ENCODE measurements at places on chromosomes 5 and 9.

DNA sequence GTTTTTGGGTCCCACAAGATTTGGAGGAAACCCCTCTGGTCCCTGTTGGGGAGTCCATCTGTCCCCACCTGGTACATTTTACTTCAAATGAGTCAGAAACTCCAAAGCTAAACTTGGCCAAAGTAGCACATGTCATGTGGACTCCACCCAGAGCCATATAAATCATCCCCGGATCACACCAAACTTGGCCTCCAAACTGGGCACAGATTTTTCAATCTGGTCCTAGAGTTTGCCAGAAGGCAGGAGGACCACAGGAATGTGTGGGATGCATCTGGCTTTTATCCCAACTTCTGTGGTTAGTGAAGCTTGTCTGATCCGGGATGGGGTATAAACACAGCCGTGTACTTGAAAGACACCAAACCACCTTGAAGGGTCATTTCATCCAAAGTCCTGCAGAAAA lies 66.3 kb downstream of the MAT2B start:
- DNase-seq: no peak

- DNase-seq: no peak
These were observed 63.2 kb downstream of the PAM start for GRCh38 chr5:102818345-102818744.

- DNase-seq: no peak
These were observed 30.1 kb downstream of the STXBP1 start for GRCh38 chr9:127642082-127642740.

DNA sequence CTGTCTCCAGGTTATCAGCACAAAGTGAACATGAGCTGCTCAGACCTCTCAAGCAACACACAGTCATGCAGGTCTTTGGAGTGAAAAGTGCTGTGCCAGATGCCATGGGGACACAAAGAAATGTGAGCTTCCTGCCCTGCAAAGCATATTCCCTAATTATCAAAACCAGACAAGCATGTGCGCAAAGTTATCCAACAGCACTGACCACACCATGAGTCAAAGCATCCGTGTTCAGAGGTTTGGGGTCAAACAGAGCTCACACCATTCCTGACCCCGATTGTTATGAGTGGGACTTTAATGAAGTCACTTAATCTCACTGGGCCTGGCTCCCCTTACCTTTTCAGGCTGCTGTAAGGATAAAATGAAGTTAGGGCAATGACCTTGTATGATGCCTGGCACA lies 138.5 kb downstream of the SLIT3 start:
- DNase-seq: no peak

GRCh38 chr9:98823666-98824334 lies 16.3 kb downstream of the GALNT12 start:
- DNase-seq: no peak

- no peak for DNase-seq
These were observed 84.9 kb downstream of the NREP start for GRCh38 chr5:111672099-111672498.

DNA sequence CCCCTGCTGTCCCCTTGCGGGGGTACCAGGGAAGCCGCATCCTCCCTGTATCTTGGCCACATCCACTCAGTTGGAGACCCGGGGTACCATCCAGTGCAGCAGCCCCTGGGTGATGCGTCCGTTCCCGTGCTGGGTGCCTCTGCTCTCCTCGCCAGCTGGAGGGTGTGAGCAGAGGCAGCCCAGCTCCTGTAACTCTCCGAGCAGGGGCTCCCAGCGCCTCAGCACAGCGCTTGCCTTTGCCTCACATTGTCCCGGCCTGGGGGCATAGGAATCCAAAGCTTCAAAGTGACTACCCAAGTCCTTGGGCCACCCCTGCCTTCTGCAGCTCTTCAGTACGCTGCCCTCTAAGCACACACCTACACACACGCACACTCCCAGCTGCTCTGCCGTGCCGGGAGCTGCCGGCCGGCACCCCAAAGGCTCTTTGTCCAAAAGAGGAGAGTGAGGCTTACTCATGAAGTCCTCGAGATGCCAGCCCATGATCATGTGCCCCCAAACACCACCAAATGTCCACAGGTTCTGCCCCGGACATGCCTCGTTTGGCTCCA lies 733 bp downstream of the ANGPTL2 start:
- DNase-seq: no peak

GRCh38 chr9:107942856-107943255 lies 453.3 kb upstream of the KLF4 start:
- DNase-seq: no peak

- no peak for DNase-seq
These were observed 8.9 kb downstream of the FLT4 start for GRCh38 chr5:180640611-180640860.

DNA sequence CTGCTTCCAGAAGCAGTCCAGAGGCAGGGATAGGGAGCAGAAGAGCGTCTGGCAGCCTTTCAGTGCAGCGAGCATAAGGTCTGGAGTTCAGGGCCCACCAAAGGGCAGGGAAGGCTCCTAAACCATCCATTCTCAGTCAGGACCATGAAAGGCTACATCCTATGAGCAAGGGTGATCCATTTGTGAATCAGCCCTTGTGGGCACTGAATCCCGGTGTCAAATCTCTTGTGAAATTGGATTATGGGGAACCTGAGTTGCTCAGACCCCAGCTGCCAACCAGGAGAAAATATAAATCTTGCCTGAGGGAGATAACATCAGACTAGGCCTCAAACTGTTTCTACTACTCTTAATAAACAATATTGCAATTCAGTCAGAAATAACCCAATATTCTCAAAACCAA lies 204.4 kb downstream of the SYK start:
- DNase-seq: no peak

- no peak for DNase-seq
These were observed 51.1 kb upstream of the LHFPL2 start for GRCh38 chr5:78699552-78700153.

DNA sequence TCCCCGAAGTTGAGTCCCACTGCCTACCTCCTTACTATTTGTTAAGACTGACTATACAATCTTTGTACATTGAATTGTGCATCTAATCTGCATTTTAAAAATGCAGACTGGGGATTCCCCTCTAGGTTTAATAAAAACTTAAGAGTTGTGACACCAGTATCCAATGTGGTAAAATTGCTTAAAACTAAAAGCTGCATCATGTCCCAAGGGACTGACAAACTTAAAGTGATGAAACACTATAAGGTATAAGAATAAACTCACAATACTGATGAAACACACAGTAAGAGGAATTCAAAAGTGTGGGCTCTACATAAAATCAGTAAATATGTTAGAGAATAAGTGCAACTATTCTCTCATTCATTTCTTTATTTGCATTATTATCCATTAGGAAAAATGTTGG lies 1905.1 kb downstream of the MAT2B start:
- no peak for DNase-seq

DNA sequence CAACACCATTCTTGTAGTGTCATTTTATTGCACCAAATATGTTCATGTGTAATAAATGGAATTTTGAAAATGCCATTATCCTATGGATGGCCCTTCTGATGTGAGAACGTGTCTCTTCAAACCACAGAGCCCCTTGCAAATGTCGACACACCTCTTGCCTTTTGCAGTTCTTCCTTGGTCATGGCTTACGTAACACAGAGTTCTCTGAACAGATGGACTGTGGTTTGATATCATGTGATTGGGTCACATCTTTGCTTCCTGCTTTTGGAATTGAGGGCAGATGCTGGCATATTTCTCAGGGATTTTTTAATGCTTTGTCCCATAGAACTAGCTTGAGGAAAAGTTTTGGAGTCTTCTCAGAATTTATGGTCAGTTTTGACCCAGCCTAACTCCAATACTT lies 4.6 kb downstream of the TGFBR1 start:
- DNase-seq: peak; percentile 20

- no peak for DNase-seq
These were observed 46.1 kb downstream of the RFX3 start for GRCh38 chr9:3479514-3480352.

- no peak for DNase-seq
These were observed 1116.2 kb upstream of the EDIL3 start for GRCh38 chr5:85500869-85501268.

DNA sequence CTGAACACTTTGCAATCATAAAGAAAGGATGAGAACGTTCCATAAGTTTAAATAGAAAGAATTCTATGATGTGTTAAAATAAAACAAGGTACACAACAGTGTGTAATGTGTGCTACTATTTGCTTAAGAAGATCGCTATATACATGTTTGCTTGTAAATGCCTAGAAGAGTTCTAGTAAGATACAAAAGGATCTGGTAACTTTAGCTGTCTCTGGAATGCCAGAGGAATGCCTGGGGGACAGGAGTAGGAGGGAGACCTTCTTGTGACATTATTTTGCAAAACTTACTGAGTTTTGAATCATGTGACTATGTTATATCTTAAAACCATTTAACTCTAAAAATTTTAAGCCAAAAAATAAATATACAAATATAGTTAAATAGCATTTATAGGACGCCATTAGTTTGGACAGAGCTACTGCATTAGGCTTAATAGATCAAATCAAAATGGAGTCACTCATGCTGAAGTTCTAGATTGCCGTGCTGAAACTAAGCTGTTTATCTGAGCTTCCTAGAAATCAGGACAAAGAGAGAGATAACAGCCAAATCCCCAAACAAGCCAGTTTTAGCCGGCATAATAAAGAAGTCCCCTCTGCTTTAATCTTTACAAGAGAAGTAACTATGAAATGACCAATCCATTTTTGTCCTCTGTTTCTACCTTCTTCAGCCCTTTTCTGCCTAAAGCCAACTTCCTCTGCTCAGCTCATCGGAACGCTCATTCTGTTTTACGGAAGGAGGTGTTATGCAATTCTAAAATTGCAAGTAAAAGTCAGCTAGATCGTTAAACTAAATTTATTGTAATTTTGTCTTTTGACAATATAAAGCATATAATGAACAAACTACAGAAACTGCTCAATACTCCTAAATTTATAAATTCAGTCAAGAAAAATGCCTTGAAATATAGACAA lies 44.8 kb downstream of the LIX1 start:
- no peak for DNase-seq

DNA sequence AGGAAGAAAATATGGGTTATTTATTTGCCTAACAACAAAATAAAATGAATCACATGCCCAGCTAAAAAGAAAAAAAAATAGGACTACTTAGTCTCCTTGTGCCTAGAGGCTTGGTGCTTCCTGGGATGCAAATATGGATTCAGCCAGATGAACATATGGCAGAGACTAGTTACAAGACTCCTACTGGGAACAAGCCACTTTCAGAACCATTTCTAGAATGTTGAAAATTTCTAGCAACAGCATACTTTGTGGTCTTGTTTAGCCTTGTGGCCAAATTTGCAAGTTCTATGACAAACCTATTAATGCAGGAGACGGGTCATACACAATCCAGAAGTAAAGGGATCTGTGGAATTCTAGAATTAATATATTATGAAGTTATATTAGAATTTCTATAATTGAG lies 198.7 kb downstream of the CHSY3 start:
- no peak for DNase-seq

DNA sequence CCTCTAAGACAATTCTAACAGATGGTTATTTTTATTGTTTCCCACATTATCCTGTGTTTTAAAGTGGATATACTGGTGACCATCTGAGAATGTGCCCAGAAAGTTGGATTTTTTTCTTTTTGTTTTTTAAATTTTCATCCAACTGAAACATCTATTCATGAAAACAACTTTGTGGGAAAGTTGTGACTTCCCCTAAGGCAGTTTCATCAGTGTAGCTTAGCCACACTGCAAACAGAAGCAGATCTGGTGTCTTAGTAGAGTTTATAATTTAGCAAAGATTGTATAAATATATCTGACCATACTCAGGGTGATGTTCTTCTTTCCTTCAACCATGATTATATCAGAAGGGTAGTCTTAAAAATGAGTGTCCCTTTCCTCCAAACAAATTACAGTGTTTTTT lies 1241.3 kb downstream of the MAT2B start:
- no peak for DNase-seq

- DNase-seq: no peak
These were observed at the start of gene AIF1L for GRCh38 chr9:131096269-131097125. AIF1L (plus strand) TSS chr9:131096531; CDS start chr9:131096630, 99 bp downstream.

DNA sequence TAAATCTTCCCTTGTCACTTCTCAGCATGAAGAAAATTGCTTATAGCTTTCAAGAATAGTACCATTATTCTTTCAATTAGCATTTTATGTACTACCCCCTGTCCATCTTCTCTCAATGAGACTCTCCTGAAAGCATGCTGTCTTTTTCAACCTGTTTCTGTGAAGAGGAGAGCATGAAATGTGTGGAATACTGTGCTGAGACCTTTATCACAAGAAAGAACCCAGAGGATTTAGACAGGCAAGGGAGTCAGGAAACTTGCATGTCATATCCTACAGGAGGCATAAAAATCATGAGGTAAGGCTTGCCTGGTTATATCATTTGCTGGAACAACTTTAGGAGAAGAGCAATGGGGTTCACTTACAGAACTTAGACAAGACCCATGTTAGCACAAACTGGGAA lies 56.7 kb upstream of the LPAR1 start:
- no peak for DNase-seq

DNA sequence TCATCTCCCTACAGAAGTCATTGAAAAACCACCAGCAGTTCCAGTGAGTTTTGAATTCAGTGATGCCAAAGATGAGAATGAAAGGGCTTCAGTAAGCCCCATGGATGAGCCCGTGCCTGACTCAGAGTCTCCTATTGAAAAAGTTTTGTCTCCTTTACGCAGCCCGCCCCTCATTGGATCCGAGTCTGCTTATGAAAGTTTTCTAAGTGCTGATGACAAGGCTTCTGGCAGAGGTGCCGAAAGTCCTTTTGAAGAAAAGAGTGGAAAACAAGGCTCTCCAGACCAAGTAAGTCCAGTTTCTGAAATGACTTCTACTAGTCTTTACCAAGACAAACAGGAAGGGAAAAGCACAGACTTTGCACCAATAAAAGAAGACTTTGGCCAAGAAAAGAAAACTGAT lies 90.1 kb downstream of the MAP1B start:
- DNase-seq: no peak

DNA sequence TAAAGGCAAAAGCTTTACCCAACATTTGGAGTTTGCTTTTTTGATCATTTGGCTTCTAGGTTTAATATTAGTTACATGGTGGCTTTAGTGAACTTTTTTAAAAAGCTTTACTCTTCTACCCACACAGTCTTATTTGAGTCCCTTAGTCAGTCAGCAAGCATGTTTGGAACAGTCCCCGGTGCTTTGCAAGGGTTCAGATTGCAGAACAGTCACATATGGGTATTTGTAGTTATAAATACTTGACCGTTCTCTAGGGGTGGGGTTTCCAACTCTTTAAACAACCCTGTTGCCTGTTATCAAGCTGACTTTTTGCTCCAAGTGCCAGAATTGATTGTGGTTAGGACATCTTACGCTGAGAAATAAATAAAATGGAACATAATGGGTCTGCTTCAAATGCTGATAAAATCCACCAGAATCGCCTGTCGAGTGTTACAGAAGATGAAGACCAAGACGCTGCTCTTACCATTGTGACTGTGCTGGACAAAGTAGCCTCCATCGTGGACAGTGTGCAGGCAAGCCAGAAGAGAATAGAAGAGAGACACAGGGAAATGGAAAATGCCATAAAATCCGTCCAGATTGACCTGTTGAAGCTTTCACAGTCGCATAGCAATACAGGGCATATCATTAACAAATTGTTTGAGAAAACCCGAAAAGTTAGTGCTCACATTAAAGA lies at the start of gene CAVIN4:
CAVIN4 (plus strand) TSS at position 304 of the 673 bp plus-strand sequence; CDS start at position 369, 65 bp downstream.
- DNase-seq: no peak

- peak; percentile 52 for DNase-seq
These were observed 16.7 kb downstream of the IFNB1 start for GRCh38 chr9:21060919-21061561.

Measured in GDM1 (cell line).